Natural killer cell (primary cell): ENCODE measurements at places on chromosomes 12 and 14. TPM values are rescaled to one million over a fixed set of nuclear protein-coding genes. Genes with fewer than 3 reads are reported as not detected.

DNA sequence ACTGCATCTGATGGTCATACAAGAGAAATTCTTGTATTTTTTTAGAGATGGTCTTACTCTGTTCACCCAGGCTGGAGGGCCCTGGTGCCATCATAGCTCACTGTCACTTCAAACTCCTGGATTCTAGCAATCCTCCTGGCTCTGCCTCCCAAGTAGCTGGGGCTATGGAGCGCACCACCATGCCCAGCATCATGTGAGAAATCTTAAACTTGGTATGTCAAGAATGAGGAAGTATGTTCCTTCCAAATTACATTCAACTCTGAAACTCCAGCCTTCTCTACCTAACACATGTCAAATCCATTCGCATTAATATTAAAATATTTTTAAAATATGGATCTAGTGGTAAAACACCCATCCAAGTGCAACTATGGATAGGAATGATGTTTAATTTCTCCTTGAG, 27.5 kb upstream of the CDKN3 start:
- H3K27ac ChIP-seq = no peak overlapping the region
- no peak overlapping the region for H3K4me3 ChIP-seq
- H3K36me3 ChIP-seq = no peaks in the 10 kb centered on the region
- DNase-seq = no peak

- peak overlapping the region; percentile 34 for H3K4me3 ChIP-seq
- peak; percentile 46 for DNase-seq
- H3K4me1 ChIP-seq = peaks cover 98% of the 10 kb centered on the region
- peak overlapping the region; percentile 87 for H3K27ac ChIP-seq
These were observed 94.1 kb downstream of the LGMN start for GRCh38 chr14:92654239-92654901.

GRCh38 chr12:66137937-66138336, 7.4 kb upstream of the LLPH start:
- H3K4me1 ChIP-seq = no peaks in the 10 kb centered on the region
- no peak overlapping the region for H3K4me3 ChIP-seq
- H3K27ac ChIP-seq = no peak overlapping the region
- no peaks in the 10 kb centered on the region for H3K27me3 ChIP-seq
- no peak for DNase-seq
- H3K36me3 ChIP-seq = peaks cover 54% of the 10 kb centered on the region

DNA sequence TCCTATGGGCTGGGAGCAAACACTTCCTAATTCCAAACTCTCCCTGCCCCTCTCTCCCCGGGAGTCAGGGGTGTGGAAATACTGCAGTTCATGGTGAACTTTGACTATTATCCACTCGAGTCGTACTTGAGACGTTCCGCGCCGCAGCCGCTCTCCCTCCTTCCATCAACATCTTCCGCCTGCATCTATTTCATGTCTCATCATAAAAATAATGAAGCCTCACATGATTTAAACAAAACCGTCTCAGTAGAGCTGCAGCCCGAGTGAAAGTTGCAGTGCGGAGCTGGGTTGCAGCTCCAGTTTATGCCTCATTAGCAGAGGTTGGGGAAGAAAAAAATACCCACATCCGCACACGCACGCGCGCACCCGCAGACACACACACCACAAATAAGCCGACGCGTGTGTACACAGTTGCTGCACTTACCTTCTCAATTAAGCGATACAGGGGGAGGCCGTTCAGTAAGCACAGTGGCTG, 283 bp downstream of the LMO3 start:
- DNase-seq = no peak
- no peak overlapping the region for H3K27ac ChIP-seq
- H3K27me3 ChIP-seq = peaks cover 11% of the 10 kb centered on the region
- no peak overlapping the region for H3K4me3 ChIP-seq
- H3K36me3 ChIP-seq = no peaks in the 10 kb centered on the region

DNA sequence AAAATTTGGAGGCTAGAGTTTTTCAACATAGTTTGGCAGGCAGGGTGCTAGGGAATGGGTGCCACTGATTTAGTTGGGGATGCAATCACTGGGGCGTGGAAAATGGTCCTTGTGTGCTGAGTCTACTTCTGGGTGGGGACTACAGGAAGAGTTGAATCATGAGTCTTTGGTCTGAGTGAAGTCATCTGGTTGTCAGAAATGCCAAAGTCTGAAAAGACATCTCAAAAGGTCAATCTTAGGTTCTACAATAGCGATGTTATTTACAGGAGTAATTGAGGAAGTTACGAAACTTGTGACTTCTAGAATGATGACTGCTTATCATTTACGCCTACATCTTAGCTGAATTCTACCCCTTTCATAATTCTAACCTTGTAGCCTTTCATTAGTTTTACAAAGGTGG, 209.1 kb downstream of the NUBPL start:
- no peaks in the 10 kb centered on the region for H3K27me3 ChIP-seq
- DNase-seq = no peak
- H3K36me3 ChIP-seq = no peaks in the 10 kb centered on the region

DNA sequence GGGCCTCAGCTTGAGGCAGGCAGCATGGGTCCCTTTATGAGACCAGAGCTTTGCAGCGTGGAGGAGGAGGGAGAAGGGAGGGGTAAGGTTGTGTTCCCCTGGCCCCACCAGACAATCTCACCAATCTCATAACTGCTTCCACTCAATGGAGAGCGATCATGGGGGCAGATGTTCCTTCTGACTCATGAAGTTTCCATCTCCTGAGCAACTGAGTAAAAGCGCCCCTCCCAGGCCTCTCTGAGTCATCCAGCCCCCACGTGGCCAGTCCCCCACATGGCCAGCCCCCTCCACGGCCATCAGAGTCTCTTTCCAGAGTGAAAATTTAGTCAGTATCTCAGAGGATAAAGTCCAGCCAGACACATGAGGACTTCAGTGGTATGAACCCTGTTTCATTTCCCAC, 39.2 kb upstream of the PLXNC1 start:
- DNase-seq = no peak
- H3K4me3 ChIP-seq = no peak overlapping the region
- H3K27me3 ChIP-seq = no peaks in the 10 kb centered on the region
- no peak overlapping the region for H3K27ac ChIP-seq
- H3K36me3 ChIP-seq = no peaks in the 10 kb centered on the region

GRCh38 chr12:81229759-81230158, 151.9 kb downstream of the ACSS3 start:
- H3K27ac ChIP-seq = no peak overlapping the region
- H3K4me3 ChIP-seq = no peak overlapping the region
- no peaks in the 10 kb centered on the region for H3K4me1 ChIP-seq

TMEM63C gene
- 1.5 TPM for total RNA-seq
